ENCODE measurements at places on chromosomes 13 and 19.

GRCh38 chr19:15418579-15419412 is at the start of gene AKAP8L:
Gene AKAP8L, minus strand, starts transcription at chr19:15418988. Its CDS starts 65 bp downstream, at chr19:15418923.
- peak; percentile 100 for DNase-seq

GRCh38 chr13:40518481-40518882 is 148.0 kb downstream of the FOXO1 start:
- no peak for DNase-seq

- peak; percentile 35 for DNase-seq
These were observed 17.9 kb upstream of the TINCR start for GRCh38 chr19:5585461-5586299.

DNA sequence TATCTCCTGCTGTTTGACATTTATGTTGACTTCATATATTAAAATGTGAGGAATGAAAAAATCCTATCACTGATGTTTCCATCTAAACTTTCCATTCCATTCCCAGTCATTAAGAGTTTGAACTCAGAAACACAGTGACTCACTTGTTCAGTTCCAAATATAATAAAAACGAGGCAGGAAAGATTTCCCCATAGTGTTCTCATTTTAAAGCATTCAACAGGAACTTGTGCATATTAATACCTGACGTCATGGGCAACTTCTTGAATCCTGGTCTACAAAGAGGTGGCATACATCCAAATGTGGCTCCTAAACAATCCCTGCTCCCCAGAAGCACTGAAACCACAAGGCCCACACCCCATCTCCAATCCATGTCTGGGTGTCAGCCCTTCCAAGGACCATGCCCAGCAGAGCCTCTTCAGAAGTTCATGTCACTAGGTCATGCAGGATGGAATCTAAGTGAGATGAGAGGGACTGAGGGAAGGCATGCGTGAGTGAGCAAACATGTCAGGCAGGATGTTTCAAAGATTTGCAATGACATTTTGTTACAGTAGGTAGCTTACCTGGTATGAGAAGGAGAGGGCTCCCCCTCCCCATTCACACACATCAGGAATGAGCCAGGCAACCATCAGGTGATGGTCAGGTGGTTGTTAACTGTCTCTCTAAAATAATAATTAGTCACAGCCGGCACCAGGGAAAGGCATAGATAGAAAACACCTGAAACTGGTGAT is 9.4 kb upstream of the ERVV-2 start:
- no peak for DNase-seq

Data from right renal pelvis (tissue), 4 donors.